ENCODE measurements at places on chromosomes 5 and 9.

DNA sequence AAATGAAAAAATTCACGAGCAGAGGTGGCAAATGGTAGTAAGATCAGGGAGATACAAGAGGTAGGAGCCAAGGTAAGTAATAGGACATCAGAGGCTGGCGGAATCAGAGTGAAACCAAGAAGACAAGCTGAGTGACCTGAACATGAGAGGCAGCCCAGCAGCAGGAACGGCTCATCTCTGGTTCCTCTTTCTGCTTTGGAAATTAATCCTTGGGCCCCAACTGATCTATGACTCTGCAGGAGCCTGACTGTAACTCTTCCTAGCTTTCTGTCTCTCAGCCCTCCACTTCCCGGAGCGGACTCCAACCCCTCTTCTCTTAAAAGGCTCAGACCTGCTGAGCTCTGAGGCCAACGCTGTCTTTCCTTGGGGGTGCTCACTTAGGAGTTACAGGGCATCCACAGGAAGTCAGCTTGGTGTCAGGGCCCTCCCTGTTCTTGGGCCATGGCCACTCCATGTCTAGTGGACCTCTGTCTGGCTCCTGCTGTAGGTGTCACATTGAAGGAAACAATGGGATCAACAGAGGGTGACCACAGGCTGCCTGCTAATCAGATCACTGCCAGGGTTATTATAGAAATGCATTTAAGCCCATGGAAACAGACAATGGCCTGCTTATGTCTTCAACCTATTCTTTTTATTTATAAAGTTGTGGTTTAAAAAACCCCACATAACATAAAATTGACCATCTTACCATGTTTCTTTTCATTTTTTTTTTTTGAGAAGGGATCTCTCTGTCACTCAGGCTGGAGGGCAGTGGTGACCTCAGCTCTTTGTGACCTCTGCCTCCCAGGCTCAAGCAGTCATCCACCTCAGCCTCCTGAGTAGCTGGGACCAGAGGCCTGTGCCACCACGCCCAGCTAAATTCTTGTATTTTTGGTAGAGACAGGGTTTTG, 22.5 kb upstream of the SHB start:
- DNase-seq = no peak

DNA sequence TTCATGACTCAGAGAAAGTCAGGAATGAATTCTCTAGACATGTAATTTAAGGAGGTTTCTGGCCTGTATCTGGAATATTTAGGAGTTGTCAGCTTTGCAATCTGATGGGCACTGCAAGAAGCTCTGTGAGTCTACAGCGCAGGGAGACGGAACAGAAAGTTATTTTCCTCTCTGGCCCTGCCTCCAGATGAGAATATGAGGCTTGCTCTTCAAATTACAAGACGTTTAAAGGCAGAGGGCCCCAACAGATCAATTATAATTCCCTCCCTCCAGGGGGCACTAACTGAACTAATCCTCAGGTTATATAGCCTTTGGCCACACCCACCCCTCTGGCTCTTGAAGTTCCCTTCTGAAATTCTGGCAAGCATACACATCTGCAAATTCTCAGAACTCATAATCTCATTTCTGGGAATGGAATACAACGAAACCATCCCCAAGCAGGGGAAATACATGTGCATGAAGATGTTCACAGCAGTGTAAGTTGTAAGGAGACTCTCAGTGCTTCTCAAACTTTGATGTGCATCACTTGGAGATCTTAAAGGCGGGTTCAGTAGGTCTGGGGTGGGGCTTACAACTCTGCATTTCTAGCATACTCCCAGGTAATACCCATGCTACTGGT, 307.6 kb downstream of the CWC27 start:
- no peak for DNase-seq

- DNase-seq = no peak
Measured at GRCh38 chr9:15400281-15400941, 22.3 kb upstream of the SNAPC3 start.

DNA sequence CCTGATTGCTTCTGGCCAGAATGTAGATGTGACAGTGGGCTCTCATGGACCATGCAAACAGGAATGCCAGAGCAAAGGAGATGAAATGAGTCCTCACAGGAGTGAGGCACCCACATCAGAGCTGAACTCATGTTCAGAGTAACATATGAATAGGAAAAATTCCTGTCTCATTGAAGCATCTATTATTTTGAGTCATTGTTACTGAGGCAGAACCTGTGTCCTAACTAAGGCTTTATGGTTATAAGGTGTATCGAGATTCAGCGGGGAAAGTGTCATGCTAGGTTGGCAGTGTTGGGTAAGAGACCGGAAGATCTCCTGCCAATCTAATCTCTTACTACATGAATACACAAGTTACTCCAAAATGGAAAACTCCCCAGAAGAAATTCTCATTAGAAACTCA, 304.1 kb downstream of the TRPM3 start:
- no peak for DNase-seq

- no peak for DNase-seq
Measured at GRCh38 chr9:81112627-81113452, 576.5 kb downstream of the TLE1 start.

Measured in nucleus accumbens (tissue), 56 donors.